Activated CD8-positive, alpha-beta memory T cell treated with anti-CD3 and anti-CD28 coated beads for 48 hours (primary cell): ENCODE measurements at places on chromosomes 3 and 15.

DNA sequence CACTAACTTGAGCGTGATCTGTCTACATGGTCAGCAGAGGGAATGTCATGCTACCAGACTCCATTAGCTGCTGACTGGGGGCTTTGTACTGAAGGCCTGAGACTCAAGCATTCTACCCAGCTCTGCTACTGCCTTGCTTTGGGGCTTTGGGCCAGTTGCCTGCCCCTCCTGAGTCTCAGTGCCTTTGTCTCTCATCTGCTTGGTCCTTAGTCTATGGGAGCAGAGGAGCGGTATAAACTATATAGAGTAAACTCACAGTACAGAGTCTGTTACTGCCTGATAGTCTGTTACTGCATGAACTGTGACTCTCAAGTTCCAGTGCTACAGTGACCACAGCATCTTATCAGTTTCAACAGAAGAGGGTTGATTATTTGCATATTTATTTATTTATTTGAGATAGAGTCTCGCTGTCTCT lies 38.5 kb upstream of the C15orf39 start:
- no peak for DNase-seq

GRCh38 chr15:78065284-78065872 lies 12.1 kb downstream of the TBC1D2B start:
- no peak for DNase-seq

DNA sequence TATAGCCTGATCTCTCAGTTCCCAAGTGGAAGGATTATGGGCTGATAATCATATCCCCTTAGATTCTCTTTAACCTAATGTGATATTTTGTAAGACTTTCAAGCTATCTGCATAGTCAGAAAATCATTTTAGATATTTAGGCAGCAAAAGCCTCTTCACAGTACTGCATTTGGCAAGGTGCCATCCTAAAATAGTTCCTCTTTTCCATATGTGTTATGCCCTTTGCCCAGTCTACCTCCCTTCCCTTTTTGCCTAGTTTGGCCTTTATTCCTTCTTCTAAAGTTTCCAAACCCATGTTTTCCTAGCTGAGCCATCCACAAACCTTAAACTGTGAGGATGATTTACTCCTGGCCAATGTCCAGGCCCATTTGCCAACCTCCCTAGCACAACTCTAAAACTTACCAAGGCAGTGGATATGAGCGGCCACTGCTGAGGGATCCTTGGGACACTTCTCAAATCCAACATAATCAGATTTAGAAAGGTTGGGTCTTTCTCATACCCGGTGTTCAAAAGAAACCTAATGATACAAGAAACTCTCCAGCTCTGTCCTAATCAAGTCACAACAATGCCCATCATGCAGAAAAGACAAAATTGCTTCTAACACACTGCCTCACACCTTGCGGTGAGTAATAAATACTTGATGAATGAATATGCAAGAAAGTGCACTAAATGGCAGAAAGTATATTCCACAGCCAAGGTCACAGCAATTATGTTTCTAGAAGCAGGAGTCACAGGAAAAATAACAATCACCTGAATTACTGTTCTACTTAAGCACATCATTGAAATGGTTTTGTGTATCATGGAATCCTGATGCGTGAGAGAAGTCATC lies 493.9 kb downstream of the NLGN1 start:
- no peak for DNase-seq

GRCh38 chr15:42836251-42836650 lies 84.3 kb downstream of the TTBK2 start:
- no peak for DNase-seq

DNA sequence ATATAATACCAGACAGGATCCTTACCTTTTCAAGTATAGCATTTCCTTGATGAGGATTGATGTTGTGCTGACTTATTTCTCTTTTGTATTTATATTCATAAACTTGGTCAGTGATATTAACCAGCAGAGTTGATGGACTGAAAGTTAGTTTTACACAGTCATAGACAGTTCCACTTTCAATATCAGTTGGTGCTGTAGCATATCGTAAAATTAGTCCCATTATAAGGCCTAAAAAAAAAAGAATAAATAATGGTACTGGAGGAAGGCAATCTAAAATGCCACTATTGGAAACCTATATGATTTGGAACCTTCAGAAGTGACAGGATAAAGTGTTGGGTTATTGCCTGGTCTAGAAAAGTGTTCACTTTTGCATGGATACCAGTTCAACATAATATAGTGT lies 16.3 kb downstream of the SLC9A9 start:
- DNase-seq = no peak
